ENCODE measurements at places on chromosomes 4 and X.

DNA sequence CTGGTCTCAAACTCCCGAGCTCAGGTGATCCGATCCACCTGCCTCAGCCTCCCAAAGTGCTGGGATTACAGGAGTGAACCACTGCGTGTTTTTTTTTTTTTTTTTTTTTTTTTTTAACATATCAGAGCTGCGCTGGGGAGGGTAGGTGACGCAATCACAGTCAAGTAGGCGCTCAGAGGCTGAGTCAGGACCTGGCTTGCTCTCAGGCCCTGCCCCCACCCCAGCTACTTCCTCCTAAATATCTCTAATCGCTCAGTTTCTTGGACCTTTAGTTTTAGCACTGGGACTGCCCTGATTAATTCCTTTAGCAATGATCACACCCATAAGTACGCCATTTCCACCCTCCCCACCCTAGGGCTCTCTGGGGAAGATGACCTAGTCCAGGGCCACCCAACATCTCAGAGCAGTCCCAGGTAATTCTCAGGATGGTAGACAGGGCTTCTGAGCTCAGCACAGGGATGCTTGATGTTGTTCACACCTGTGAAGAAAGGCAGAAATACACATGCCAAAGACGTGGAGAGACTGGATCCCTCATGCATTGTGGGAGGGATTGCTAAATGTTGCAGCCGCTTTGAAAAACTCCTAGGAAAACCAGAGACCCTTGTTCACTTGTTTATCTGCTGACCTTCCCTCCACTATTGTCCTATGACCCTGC lies 50.2 kb downstream of the DDX3X start:
- no peak for DNase-seq

DNA sequence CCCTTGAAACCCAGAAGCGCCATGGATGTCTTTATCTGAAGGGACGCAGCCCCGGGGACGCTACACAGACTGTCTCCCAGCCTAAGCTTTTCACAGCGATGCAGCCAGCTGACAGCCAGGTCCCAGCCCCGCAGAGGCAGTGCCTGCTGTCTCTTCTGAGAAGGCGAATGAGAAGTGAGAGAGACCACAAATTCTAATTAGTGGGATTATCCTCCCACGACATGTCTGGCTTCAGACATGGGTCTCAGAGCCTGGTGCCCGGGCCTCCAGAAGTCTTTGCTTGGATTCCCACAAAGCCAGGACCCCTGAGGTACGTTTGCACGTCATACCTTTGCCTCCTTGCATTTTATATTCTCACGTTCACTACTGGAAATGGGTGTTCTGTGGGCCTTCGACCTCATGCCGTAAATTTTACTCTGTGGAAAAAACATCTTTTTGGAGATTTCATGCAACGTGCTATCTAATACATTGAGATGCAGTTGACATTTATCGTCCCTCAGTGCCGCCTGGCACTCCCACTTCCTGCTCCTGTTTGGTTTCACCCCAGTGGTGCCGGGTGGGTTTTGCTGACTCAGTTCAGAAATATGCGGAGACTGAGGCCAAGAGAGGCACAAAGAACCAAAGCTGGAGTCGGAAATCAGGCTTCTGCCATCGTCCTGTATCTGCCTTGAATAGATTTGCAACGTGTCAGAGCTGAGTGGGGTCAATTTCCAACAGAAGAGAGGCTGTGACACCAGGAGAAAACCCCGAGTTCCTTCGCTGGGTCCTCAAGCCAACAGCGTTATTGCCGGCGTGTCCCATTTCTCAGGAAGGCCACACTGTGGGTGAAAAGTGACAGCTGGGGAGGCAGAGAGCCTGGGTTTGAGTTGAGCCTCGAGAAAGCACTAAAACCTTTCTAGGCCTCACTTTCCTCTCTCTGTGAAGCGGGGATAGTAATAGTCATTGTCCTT lies 114.4 kb downstream of the STK32B start:
- no peak for DNase-seq

- DNase-seq: no peak
These were observed 52.8 kb downstream of the ADGRG4 start for GRCh38 chrX:136353526-136354093.

- DNase-seq: no peak
These were observed 55.0 kb downstream of the PRPS1 start for GRCh38 chrX:107683124-107683895.

- DNase-seq: no peak
These were observed 64.7 kb downstream of the DHX15 start for GRCh38 chr4:24519649-24520048.

- no peak for DNase-seq
These were observed 128.1 kb downstream of the COL25A1 start for GRCh38 chr4:109174224-109174953.

GRCh38 chrX:102008901-102009300 lies 77.1 kb upstream of the ZMAT1 start:
- DNase-seq: no peak

DNA sequence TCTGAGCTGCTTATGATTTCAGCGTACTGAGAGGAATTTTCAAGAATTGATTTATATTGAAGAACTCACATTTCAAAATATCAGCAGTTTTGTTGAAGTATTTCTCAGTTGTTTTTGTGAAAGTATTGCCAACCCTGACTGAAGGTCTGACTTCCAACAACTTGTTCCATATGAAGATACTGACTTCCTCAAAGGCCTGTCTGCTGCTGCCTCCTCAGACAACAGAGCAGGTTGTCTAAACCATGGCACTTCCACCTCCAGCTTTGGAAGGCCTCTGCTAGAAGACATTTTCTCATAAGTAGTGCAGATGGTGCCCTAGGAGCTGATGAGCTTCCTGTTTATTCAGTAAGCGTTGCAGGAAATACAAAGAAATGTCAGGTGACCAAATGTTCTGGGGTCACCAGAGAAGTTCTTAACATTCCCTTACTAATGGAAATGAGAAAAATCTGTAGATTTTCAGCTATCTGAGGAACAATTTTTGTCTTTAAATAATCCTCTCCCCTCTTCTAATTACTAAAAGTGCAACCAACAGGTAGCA lies 28.8 kb downstream of the FGF2 start:
- no peak for DNase-seq

DNA sequence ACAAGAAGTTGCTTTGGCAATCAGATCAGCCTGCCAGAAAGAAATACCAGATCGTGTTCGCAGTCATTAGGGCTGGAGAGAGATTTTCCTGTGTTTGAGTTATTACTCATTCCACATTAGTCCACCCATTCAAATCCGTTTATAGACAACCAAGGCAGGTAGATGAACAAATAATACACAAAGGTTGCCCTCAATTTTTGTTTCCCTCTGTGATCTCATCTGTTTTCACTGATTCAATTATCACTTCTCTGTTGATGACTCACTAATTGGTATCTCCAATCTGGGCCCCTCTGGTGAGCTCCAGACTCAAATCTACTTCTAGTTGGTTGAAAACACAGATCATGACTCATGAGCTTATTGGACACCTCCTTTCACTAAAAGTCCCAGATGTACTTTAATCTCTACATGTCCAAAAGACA lies 54.5 kb downstream of the CHM start:
- DNase-seq: no peak

DNA sequence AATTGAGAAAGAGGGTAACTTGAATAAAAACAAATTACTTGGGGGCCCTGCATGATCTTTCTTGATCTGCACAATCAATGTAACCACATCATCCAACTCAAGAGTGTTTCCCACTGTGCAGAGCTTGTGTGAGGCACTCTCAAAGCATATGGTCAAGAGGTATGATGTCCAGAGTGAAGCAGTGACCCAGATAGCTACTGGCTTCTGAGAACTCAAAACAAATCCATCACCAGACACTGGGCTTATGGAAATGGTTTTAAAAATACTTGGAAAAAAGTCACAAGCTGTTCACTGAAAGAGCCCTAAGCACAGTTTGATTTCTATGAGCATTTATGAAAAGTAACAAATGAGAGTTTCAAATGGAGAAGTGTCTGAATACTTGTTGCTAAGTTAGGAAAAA lies 361.0 kb downstream of the GRXCR1 start:
- no peak for DNase-seq

- DNase-seq: no peak
These were observed 34.9 kb downstream of the GNL3L start for GRCh38 chrX:54564936-54565335.

DNA sequence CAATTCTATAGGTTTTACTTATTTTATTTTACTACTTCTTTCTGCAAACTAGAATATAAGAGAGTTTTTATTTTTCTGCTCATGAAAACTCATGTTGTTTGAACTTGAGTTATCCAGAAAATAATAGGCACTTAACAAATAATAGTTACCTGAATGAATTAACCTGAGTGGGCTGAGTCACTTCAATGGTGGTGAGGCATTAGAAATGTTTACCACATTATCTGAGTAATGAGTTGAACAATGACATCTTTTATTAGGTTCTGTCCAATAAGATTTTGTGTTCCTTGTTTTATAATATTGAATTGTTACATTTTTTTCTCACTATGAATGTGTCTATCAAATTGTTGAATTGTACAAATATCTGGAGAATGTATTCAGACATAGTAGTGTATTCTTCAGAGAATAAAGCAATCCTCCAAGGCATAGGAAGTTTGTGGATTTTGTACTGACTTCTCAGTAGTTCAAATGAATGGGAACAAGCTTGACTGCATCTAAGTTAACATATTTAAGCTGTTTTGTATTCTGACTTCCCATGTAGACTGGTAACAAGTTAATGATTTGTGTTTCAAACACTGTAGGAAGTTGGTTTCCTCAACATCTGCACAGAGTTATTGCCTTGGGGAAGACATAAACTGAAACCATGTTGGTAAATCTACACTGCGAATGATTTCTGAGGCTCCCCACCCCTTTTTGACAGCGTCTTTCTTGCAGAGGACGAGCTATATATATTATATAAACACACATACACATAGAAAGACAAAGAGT lies 1808.9 kb upstream of the TENM3 start:
- no peak for DNase-seq

DNA sequence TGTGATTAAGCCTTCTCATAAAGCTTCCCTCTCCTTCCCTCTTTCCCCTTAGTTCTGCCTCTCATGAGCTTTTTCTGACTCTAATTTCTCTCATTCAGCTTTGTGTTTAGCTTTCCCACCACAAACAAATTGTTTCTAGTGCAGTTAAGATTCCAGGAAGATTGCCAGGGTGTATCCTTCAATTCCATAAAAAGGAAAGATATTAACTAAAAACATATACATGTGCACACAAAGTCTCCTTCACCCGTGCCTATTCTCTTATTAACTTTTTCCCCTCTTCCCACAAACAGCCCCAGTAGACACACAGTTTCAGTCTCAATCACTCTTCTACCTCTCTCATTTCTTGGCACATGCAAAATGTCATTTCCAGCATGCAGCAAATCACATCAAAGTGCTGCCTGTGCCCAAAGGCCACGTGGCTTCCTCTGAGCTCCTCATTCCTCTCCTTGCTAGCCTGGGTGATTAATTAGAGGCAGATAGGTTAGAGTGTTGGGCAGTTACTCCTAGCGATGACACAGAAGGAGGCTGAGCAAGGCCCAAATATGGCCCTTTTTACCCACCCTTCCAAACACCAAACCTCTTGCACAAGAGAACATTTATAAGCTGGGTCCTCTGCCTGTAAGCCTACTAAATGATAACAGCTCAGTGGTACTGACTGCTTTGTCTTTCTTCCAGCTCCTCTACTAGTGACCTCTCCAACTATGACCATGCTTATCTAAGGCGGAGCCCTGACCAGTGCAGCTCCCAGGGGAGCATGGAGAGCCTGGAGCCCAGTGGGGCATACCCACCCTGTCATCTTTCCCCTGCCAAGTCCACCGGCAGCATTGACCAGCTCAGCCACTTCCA lies 159.6 kb downstream of the SOWAHB start:
- no peak for DNase-seq

- DNase-seq: no peak
These were observed 31.2 kb downstream of the PJA1 start for GRCh38 chrX:69133921-69134542.

DNA sequence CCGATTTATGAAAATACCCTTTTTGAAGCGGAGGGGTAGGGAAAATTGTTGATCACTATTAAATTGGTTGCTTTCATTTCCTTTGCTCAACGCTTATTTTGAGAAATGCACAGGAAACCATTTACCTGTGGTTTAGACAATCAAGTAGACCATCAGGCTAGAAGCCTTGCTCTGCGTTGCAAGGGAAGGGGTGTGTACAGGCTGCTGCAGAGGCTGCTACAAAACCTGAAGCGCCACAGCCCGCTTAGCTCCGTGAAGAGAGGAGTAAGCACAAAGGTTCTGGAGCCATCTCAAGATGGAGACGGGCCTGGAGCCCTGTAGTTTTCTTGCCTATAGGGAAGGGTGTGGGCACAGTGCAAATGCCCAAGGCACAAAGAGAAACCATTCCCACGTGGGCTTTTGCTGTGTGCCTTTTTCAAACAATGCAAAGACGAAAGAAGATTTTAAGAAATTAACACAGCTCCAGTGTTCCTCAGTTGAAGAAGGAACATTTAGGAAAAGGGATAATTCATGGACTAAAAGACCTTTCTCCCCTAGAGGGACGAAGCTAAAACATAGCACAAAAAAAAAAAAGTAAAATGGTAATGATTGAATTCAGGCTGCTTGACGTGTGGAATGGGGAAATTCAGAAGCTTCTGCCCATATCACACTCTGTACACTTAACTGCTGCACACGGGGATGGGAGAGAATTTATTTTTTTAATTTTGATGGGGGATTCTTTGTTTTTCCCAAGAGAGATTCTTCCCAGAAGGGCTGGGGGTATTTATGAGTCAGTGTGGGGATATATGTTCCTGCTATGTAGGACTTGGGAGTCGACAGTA lies 3.5 kb downstream of the TMSB4X start:
- peak; percentile 73 for DNase-seq

DNA sequence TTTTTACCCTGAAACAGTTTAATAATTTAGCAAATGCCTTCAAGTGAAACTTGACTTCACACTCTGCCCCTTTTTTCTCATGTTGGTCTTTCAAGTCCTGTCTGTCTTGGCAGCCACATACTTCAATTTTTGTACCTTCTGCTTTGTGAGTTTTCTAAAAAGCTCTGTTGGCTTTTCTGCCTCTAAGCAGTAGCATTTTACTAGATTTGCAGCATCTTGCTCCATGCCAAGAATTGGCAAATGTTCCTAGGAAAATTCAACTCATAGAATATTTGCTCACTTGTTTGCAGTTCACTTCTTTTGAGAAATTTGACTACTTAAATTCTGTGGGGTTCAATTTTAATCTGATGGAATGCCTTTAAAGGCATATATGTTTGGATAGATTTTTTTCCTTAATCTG lies 59.2 kb downstream of the FAM47A start:
- no peak for DNase-seq

DNA sequence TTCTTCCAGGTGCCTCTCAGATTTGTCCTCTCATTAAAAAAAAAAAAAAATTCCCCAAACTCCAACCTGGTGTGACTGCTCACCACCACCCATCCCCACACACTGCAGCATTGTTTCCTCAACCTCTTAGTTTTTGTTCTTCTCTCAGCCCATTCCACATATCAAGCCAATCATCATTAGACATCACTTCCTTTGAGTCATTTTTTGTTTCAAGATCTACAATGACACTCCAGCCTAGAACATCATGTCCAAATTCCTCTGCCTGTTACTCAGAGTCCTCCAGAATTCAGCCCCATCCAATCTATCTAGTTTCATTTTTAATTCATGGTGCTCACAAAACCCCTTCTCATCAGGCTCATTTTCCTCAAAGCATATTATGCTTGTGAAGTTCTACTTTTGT lies 262.5 kb upstream of the TEX13A start:
- DNase-seq: no peak

All from GM13977 (cell line).